ENCODE measurements at places on chromosomes 6 and 20.

DNA sequence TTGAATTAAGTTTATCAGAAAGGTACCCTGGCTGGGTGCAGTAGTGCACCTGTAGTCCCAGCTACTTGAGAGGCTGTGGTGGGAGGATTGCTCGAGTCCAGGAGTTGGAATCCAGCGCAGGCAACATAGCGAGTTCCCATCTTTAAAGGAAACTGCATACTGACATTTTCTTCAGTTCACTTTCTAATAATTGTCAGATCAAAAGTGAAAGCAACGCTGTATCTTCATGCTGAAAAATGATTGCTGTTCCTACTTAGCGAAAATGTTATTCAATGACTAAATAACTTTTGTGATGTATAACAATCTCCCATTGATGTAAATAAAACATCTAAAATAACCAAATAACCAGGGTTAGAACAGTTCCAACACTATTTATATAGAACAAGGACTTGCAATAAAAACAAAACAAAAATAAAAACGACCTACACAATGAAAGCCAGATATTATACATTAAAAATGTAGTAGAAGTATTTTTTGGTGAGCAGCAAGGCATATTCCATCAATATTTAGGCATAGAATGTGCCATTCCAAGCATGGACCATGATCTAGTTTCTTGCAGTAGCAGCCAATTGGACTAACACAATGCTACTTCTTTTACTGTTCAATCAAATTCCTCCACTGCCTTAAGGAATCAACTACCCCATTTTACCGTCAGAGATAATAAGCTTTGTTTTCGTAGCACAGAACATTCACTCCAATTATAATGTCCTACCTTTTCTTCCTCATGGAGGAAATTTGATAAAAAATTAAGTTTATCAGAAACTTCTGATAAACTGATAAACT is 1.5 kb downstream of the LATS1 start:
- DNase-seq: no peak

DNA sequence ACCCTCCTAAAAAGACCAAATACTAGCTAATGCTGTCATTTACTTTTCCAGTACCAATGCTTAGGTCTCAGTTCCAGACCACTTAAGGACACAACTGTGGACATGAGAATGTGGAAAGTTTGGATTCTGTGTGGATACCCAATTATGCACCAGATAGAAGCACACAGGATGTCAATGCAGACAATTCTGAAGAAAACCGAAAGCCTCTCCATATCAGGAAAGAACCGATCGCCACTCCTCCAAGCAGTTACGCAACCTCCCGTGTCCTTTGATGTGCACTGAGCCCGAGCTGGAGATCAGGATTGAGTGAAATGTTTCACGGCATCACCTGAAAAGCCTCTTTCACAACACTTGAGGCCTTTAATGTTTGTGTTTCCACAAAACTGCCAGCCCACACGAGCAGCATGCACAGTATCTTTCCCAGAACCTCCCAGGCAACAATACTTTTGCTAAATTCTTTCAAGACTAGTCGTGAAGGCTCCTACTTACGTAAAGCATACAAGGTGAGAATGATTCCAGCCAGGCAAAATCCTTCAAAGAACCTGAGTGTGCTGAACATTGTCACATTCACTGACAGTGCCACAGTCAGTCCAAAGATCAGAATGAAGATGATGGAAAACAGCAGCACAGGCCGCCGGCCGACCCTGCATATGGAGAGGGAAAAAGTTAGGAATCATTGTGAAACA is 47.0 kb downstream of the SLC22A23 start:
- DNase-seq: no peak

DNA sequence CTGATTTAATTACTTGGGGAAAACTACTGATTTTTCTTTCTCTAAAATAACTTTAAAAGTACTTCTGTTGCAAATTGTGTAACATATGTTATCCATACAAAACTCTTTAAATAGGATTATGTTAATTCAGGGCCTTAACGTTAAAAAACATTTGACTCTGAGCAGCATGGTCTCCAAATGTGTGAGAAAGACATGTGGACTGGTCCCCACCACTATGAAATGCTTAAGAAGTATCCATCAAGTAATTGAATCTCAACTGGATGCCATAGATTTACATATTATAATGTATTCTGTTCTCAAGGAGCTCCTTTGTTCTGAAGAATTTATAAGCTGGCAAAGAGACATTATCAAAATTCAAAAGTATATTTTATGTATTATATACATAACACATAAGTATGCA is 130.8 kb upstream of the HEY2 start:
- DNase-seq: no peak

DNA sequence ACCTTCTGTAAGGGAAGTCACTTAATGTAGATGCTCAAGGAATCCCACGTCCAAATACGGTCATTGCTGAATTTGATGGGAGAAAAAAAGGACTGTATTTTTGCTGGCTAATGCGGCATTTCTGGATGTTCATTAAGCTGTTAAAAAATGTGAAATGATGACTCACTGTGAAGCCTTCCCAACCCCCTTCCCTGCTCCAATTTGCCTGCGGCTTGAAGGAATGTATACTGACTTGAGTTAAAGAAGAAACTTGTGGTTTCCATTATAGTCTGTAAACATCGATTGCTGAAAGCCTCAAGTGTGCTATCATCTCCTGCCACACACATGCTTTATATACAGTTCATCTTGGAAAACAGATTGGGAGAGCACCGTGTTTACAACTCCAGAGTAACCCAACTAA is 249.1 kb upstream of the JAG1 start:
- DNase-seq: no peak

DNA sequence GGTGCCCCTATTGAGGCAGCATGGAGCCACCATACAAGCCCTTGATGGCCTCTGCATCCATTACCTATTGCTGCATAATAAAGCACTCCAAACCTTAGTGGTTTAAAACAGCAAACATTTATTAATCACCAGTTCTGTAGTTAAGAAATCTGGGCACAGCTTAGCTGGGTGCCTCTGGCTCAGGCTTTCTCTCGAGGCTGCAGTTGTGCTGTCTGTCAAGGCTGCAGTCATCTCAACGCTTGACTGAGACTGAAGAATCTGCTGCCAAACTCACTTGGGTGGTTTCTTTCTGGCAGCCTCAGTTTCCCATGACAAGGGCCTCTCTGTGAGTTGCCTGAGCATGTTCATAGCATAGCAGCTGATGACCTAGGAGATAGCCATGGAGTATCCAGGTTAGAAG is 207.4 kb upstream of the LRFN2 start:
- DNase-seq: no peak
